EL (cell line): ENCODE measurements at places on chromosomes 7 and 10.

DNA sequence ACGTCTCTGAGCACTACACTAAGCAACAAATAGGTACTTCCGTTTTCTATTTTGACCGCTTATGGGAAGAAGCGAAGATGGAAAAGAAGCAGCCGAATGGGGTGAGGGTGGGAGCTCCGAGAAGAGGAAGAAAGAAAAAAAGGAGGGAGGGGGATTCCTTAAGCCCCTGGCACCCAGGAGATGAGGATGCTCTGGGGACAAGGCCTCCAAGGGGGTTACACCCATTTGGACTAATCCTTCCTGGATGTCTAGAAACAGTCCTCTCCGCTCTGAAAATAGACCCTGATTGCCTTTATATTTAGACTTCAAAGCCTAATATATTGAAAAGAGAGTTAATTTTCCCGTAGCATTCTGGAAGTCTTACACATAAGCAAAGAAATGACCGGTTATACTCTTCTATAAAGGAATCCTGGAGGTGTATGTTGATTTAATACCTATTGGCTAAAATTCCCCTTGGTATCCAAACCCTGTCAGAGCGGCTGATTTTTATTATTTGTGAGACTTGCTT lies 676 bp upstream of the HTR7 start:
- DNase-seq: no peak

DNA sequence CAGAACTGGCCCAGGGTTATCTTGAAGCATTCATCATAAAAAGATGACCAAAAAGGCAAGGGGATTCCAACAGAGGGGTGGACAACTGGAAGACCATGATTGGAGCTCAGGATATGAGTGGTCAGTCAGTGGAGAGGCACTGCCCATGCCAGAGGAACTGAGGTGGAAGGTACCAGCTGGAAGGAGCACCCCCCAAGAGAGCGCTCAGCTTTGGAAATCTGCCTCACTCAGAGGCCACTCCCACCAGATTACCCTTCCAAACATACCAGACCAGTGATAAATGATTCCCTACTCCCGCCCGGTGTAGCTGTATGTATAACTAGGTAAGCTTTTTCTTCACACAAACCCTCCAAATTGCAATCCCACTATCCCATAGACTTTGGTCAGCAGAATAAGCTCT lies 257.0 kb upstream of the SLC26A5 start:
- no peak for DNase-seq

- no peak for DNase-seq
Measured at GRCh38 chr7:129970816-129971215, 18.1 kb upstream of the UBE2H start.

DNA sequence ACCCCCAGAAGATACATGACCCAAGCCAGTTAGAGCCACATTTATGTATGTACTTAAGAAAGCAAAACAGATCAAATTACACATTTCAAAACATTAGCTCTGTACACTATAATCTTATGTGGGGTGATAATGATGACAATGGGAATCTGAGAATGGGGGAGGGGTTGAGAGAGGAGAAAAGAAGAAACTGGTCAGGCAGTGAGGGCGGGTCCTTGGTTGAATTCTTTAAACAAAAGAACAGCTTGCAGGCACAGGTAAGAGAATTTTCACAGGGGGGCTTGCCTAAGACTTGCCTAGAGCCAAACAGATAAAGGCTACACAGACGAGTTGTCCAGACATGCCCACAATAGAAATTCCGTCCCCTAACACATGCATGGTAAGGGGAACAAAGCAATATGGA lies 76.8 kb upstream of the PTER start:
- no peak for DNase-seq

- no peak for DNase-seq
Measured at GRCh38 chr10:101018118-101018599, 12.8 kb downstream of the PDZD7 start.

GRCh38 chr10:3568392-3568791 lies 216.6 kb downstream of the KLF6 start:
- DNase-seq: no peak

GRCh38 chr7:5667391-5667790 lies 114.1 kb downstream of the RNF216 start:
- DNase-seq: no peak

DNA sequence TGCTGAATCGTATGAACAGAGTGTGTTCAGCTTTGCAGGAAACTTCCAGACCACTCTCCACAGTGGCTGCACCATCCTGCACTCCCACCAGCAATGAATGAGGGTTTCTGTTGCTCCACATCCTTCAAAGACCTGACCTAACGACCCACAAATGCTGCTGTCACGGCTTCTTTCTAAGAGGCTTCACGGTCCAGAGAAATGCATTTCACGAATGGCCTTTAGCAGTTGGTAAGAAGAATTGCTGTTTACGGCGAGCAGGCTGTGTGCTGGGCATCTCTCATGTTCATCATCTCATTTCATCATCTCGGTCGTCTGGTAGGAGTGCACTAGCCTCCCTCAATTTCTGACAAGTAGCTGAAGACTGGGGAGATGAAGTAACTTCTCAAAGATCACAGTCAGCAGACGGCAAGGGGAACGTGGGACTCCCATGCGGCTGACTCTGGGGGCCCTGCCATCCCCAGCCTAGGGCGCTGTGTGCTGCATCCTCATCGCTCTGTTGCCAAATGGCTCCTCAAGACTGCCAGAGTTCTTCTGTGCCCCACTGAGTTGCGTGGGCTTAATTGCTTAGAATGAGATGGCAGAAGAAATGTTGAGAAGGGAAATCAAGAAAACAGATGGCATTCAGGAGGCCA lies 72.9 kb downstream of the ADARB2 start:
- no peak for DNase-seq

- no peak for DNase-seq
Measured at GRCh38 chr7:20735346-20736065, 51.2 kb downstream of the SP8 start.
